ENCODE measurements at places on chromosomes 6 and 20.

DNA sequence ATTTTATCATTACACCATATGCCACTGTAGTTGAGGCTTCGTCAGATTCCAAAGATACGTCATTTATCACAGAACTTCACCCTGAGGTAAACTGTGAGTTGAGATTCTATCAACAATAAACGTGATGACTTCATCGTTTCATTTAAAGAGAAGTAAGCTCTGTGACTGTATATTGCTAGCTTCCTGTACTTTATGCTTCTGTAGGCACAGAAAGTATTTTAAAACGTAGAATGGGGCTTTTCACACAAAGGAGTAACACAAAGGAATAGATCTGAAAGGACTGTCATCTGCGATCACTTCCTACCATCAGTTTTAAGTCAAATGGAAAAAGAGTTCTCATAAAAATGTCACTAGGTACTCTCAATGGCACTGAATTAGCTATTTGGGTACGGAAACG lies 234.4 kb upstream of the MCHR2 start:
- no peak for DNase-seq

- DNase-seq, result no peak
These were observed 284.2 kb downstream of the LRFN2 start for GRCh38 chr6:40302856-40303454.

GRCh38 chr6:143592335-143592734 lies 80.8 kb upstream of the FUCA2 start:
- DNase-seq, result no peak

DNA sequence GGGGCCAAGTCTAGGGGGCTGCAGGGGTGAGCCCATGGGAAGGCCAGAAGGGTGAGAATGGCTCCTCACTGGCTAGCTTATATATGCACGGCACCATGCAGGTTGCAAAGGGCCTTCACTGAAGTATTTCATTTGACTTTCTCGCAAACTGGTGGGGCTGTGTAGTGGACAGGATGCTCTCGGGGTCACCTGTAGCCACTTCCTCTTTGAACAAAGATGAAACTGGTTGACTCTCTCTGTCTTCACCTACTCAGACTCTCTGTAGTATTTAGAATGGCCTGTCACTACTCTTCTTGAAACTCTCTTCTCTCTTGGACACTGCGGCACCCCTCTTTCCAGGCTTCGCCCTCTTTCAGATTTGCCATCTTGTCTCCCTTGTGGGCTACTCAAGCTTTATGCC lies 560.5 kb downstream of the PKHD1 start:
- no peak for DNase-seq

DNA sequence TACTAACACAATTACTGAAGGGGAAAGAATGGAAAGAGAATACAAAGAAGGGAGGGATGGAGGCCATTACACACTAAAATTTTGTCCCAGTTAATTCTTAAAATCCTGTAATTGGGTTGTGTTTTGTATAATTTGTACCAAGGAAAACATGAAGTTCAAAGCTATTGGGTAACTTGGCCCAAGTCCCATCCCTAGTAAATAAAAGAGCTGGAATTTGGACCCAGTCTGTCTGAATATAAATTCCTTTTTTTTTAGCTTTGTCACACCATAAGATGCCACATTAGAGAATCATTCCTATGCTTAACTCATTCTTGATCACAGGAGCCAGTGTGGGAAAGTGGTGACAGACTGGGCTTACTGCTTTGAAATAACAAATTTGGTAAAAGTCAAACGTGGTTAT lies 66.8 kb upstream of the CBLN4 start:
- DNase-seq, result no peak

- DNase-seq, result peak; percentile 74
These were observed 31.7 kb upstream of the SCUBE3 start for GRCh38 chr6:35181933-35182612.

GRCh38 chr6:13180538-13180937 lies 147.8 kb downstream of the TBC1D7 start:
- no peak for DNase-seq

GRCh38 chr6:156029286-156029985 lies 573.8 kb upstream of the NOX3 start:
- DNase-seq, result no peak

- peak; percentile 4 for DNase-seq
These were observed 114.4 kb downstream of the ADGRG6 start for GRCh38 chr6:142416179-142416578.

GRCh38 chr20:50191065-50191543 lies 474 bp downstream of the CEBPB start:
- no peak for DNase-seq

DNA sequence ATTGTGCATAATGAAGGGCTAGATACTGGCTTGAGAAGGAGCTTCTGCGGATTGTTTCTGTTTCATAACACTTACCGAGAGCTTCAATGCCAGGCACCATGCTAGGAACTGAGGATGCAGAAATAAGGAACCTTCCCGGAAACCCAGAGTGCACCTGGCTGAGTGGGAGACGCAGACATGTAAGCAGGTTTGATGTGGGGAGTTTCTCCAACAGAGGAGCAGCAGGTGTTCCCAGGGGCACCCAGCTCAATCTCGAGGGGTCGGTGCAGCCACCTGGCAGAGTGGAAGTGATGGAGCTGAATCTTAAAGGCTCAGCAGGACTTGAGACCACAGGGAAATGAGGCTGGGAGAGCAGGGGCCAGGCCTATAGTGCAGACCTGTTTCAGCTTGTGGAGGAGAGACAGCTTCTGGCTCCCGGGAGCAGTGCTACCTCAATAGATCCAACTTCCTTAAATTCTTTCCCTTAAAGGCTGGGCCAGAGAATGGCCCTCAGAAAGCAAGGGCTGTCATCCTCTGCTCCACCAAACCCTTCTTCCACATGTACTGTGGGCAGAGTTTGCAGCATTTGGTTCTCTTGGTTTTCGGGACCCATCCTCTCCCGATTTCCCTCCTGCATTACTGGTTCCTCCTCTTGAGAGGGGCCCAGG lies 27.8 kb upstream of the SRC start:
- DNase-seq, result no peak

- DNase-seq, result no peak
These were observed 240.4 kb downstream of the PRL start for GRCh38 chr6:22056398-22056797.

- no peak for DNase-seq
These were observed 30.8 kb downstream of the SNPH start for GRCh38 chr20:1296922-1297321.

- DNase-seq, result no peak
These were observed 63.1 kb downstream of the TFAP2A start for GRCh38 chr6:10351791-10352190.

GRCh38 chr6:116008470-116009243 lies 52.0 kb downstream of the FRK start:
- DNase-seq, result peak; percentile 0

GRCh38 chr6:55853008-55854001 lies 22.1 kb downstream of the BMP5 start:
- no peak for DNase-seq

DNA sequence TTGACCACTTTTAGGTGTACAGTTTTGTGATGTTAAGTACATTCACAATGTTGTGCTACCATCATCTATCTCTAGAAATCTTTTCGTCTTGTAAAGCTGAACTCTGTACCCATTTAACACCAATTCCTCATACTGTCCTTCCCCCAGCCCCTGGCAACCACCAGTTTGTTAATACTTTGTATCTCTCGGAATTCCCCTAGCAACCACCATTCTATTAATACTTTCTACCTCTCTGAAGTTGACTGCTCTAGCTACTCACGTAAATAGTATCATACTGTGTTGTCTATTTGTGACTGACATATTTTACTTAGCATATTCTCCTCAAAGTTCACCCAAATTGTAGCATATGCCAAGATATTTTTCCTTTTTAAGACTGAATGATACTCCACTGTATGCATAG lies 82.3 kb upstream of the CLDN20 start:
- no peak for DNase-seq

GRCh38 chr20:38872491-38873049 lies 53.6 kb upstream of the FAM83D start:
- no peak for DNase-seq

DNA sequence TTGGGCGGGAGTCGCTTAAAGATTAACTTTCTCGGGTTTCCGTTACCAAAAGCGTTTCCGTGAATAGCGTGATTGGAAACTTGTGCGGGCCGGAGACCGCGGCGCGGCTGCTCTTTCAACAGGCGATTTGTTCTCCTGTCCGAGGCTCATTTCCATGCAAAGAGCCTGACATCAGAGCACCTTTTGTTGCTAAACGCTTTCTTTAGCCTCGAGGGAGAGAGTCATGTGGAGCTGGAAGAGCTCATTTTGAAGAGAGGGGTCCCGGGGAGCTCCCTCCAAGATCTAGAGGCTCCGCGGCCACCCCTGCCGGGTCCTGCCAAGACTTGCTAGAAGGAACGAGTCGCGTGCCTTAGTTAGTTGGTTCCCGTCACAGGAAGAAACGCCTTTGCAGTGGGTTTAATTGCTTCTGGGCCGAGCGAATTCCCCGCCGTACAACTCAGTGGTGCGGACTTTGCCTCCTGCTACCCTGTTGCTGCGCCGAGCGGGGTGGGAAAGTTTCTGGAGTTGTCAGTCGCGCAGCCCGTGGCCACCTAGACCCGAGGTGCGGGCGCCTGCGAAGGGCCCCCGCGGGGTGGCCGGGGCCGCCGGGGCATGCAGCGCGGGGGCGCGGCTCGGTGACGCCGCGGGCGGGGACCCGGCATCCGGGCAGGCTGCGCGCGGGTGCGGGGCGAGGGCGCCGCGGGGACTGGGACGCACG lies at the start of gene SASH1:
TSS of gene SASH1 (plus strand) at position 489 of the 697 bp plus-strand sequence. CDS start 230 bp downstream, outside the sequence.
- peak; percentile 66 for DNase-seq

GRCh38 chr20:63174309-63175037 lies 41.5 kb downstream of the YTHDF1 start:
- no peak for DNase-seq

DNA sequence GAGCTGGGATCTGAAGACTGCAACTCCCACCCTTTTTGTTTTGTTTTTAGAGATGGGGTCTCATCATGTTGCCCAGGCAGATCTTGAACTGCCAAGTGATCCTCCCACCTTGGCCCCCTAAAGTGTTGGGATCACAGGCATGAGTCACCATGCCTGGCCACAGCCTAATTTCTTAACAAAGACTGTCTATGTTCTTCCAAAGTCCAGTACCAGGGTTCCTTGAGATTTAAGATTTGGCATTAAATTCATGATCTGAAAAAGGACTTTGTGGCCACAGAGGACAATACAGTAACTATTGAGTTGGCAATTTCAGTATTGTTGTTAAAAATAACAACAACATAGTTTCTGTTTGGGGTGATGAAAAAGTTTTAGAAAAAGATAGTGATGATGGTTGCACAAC lies 28.7 kb upstream of the BEND3 start:
- no peak for DNase-seq

GRCh38 chr20:21936261-21936660 lies 230.8 kb downstream of the PAX1 start:
- no peak for DNase-seq

GRCh38 chr6:131136021-131136786 lies 937 bp downstream of the AKAP7 start:
- no peak for DNase-seq

GRCh38 chr6:138815797-138816528 lies 20.1 kb downstream of the ECT2L start:
- peak; percentile 12 for DNase-seq
